ENCODE measurements at places on chromosomes 7 and 10. TPM values are rescaled to one million over a fixed set of nuclear protein-coding genes. Genes with fewer than 3 reads are reported as not detected.

GRCh38 chr7:117875566-117875965 is 2.3 kb upstream of the CTTNBP2 start:
- peak; percentile 29 for DNase-seq

DNA sequence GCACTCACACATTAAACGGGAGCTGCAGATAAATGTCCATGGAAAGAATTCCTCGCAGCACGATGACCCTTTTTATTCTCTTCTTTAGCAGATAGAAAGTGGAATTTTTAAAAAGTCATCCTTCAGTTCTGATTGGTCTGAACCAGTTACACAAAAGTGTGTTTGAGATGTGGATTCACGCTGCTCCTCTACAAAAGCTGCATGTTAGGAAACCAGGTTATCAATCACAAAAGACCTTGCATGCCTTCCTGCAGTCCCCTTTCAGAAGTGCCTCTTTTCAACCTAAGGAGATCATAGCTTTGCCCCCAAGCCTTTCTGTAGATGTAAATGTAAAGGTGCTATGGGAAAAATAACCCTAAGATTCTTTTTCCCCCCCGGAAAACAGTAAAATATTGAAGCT is 299.7 kb downstream of the PLXDC2 start:
- DNase-seq = no peak

The FEZF1 gene
- not detected for polyA plus RNA-seq

DNA sequence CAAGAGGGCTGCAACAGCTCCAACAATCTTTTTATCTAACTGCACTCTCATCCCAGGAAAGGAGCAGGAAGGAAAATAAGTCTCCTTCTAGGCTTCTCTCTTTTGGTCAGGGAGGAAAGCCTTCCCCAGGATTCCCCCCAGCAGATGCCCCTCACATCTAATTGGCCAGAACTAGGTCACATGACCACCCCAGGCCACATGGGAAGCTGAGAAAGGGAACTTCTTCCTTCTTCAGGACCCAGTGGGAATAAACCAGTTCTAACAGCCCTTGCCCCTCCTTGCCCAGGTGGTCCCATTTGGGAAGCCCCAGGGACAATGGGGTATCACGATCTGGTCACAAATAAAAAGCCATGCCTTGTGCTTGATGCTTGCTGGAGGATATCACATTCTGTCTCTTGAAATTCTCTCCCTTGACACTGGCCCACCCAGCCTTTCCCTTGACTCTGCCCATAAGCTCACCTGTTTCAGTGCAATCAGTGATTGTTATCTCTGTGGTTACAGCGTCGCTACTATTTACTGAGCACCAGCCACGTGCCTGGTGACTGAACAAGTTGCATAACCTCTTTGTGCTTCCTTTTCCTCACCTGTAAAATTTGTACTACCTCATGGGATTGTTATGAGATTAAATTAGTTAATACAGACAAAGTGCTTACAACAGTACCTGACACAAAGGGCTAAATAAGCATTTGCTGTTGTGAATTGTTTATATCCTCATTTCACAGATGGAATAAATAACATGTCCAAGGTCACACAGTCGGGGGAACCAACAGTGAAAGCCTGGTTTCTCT is 9.0 kb upstream of the TACR2 start:
- DNase-seq = no peak

GRCh38 chr10:101047961-101048892 is 13.6 kb upstream of the KAZALD1 start:
- DNase-seq = no peak

- no peak for DNase-seq
Measured at GRCh38 chr7:143876218-143876617, 25.8 kb downstream of the TCAF1 start.

DNA sequence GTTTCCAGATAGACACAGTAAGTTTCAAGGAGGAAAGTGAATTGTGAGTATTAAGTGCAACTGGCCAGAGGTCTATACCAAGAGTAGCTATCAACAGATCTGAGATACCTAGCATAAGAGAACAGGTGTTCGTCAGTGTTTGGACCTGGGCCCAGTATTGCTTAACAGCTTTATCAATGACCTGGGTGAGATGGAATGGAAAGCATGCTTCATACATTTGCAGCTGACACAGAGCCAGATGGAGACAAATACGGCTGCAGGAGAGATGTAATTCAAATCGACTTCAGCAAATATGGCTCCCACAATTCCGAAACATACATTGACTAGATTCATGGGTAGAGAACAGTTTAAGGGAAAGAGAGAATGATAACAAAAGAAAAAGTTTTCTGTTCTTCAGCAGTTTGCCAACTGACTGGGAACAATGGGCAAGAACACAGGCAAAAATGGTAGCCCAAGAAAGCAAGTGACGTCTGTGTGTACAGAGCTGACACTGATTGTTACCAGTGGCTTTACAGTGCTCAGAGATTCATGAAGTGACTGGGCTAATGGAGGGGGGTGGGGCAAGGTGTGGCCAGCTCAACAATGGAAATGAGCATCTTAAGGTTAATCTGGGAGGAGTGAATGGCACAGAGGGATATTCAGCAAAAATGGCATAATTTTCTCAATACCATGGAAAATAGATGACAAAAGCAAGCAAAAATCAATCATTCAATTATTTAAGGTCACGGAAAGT is 28.0 kb upstream of the COBL start:
- DNase-seq = peak; percentile 67

The KCNMA1 gene
- 14.3 TPM for polyA plus RNA-seq

GRCh38 chr7:158809596-158809995 is 19.7 kb downstream of the ESYT2 start:
- no peak for DNase-seq

GRCh38 chr7:133481676-133482075 is 228.8 kb downstream of the EXOC4 start:
- DNase-seq = peak; percentile 82

The ACSL5 gene
- polyA plus RNA-seq = 17.1 TPM

- DNase-seq = no peak
Measured at GRCh38 chr10:124688386-124688785, 55.8 kb downstream of the FAM53B start.

DNA sequence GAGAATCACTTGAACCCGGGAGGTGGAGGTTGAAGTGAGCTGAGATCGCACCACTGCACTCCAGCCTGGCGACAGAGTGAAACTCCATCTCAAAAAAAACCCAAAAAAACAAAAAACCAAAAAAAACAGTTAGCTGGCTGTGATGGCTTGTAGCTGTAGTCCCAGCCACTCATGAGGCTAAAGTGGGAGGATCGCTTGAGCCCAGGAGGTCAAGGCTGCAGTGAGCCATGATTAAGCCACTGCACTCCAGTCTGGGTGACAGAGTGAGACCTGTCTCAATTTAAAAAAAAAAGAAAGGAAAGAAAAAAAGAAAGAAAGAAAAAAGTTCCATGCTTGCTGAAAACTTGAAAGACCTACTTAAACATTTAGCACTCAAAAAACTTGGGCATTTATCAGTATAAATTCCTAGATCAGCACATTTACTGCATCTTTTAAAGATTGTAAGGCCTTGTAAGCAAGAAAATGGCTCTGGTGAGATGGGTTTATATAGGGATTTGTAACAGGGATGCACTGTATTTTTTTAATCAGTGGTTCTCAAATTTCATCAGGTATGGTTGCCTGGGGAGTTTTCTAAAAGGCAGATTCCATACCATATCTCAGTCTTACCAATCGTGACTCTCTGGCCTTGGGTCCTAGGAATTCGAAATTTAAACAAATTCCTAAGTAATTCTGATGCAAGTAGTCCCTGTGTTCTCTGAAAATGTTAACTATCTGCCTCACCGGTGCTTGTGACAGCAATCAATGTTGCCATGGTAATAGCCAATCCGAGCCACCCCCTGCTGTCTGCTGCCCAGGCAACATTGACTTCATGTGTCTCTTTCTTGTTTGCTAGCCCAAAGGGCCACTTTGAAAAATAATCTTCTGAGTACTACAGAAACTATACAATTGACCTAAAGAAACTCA is 11.5 kb upstream of the NT5C2 start:
- no peak for DNase-seq

GRCh38 chr10:70162892-70163201 is 7.5 kb downstream of the SAR1A start:
- DNase-seq = no peak

The FGFR2 gene
- 18.2 TPM for polyA plus RNA-seq

The STRIP2 gene
- polyA plus RNA-seq = 6.3 TPM

- peak; percentile 70 for DNase-seq
Measured at GRCh38 chr10:48464871-48465736, 139.8 kb downstream of the ARHGAP22 start.

DNA sequence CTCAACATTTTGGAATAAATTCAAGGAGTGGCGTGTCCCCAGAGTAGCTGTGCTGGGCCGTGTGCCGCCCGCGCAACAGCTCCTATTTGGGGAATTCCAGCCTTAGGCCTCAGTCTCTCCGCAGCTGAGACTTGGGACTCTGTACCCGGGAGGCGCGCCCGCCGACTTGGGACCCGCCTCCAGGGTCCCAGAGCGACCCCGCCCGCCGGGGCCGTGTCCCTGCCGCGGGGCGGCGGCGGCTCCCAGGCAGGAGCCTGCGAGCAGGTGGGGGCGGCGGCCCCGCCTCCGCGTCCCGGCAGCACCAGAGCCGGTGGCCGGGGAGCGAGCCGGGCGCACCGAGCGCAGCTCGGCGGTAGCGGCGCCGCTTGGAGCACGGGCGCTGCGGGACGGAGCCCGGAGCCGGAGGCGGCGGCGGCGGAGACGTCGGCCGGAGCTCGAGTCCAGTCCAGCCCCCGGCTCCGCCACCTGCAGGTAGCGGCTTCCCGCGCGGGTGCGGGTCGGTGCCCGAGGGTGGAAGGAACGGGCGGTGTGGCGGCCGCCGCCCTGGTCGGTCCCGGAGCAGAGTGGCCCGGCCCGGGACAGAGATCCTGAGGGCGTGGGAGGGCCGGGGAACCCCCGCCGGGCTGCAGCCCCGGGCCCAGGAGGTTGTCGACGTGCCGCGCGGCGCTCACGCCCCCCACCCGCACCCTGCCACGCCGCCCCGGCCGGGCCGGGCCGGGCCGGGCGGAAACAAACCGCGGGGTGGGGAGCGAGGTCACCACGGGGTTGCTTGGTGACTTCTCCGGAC is at the start of gene WIPF3:
WIPF3 (plus strand) TSS at position 301 of the 787 bp plus-strand sequence. CDS start 28,217 bp downstream, outside the sequence.
- DNase-seq = peak; percentile 52

DNA sequence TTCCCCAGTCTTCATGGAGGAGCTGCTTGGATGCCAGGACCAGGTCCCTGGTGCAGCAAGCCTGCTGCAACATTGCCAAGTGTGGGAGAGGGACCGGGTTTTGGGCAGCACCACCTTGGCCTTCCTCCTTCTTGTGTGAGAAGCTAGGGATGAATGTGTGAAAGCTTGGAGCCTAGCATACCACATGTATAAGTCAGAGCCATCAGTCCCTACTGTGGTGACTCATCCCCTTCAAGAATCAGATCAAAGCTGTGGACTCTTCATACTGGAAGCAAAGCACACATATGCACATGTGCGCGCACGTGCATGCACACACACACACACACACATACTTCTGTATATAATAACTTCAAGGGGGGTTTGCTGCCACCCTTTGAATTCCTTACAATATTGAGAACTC is 527.8 kb downstream of the LRMDA start:
- DNase-seq = no peak

- DNase-seq = peak; percentile 51
Measured at GRCh38 chr10:92239151-92239599, 51.7 kb downstream of the CPEB3 start.

The CLCN1 gene
- polyA plus RNA-seq = 0.59 TPM

GRCh38 chr7:20249920-20250319 is 32.7 kb upstream of the MACC1 start:
- peak; percentile 13 for DNase-seq

The GSTO1 gene
- polyA plus RNA-seq = 43.2 TPM

DNA sequence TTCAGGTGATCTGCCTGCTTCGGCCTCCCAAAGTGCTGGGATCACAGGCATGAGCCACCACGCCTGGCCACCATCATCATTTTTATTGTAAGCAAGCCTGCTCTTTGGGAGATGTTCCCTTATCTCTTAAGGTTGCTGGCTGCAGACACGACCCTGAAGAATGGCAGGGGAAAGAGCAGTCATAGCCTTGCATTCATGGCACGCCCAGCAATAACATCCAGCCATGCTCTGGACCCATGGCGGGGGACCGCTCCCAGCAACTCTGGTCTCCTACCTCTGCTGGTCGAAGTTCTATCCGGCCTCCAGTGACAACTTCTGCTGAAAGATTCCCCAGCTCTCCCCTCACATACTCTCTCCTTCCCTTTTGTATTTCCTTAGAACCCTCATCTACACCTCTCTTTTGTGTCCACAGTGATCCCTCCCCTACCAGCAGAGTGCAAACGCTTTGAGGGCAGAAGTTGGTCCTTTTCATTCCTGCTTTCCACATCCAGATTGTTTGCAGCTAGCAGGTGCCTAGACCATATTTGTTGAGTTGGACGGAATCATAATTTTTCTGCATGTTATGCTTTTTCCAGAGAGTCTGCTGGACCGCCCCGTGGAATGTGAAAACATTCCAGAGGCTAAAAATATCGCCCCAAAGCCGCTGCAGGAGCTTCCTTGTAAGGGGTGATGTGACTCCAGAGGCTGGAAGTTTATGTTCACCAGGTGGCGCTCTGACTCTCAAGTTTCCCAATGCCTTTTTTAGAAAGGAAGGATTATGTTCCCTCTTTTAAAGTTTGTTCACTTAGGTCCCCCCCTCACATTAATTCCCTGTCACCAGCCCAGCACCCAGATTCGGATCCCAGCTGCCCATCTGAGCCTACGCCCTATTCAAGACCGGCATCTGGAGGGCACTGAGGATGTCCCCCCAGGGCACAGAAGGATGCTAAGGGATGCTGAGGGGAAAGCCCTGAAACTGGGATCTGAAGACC is 4.3 kb upstream of the MARVELD1 start:
- peak; percentile 96 for DNase-seq

The NRP1 gene
- 80.1 TPM for polyA plus RNA-seq

GRCh38 chr7:130187360-130187759 is 17.8 kb downstream of the TMEM209 start:
- DNase-seq = no peak

DNA sequence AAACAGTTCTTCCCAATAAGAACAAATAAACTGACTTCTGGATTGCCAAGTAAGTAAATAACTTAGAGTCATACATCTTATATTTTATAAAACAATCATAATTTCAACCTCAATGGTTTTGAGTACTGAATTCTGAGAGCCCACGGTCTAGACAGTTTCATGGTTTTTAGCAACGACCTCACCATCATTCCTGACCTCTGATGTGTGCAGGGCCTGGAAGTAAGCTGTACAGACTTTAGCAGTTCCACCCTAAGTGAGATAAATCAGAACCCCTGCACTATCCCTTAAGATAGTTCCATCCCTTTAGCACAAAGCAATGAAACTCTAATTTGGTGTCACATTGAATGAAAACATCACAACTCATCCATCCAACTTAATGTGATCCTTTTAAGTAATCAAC is 86.0 kb downstream of the NEBL start:
- no peak for DNase-seq

GRCh38 chr10:22326145-22326702 is 5.3 kb downstream of the BMI1 start:
- no peak for DNase-seq

GRCh38 chr10:14171336-14171735 is 159.4 kb downstream of the FRMD4A start:
- DNase-seq = no peak

- no peak for DNase-seq
Measured at GRCh38 chr7:130948822-130949221, 214.8 kb upstream of the KLF14 start.

- DNase-seq = no peak
Measured at GRCh38 chr7:115417662-115418061, 495.8 kb downstream of the MDFIC start.

The PVRIG gene
- polyA plus RNA-seq = 3.5 TPM

- DNase-seq = peak; percentile 82
Measured at GRCh38 chr10:105949721-105950120, 1214.8 kb downstream of the SORCS1 start.

GRCh38 chr10:30751678-30752331 is 122.3 kb upstream of the LYZL2 start:
- peak; percentile 94 for DNase-seq

- peak; percentile 47 for DNase-seq
Measured at GRCh38 chr7:157738066-157738460, 401.3 kb downstream of the DNAJB6 start.

All from muscle of leg (tissue), 16 donors.